PC-9 (cell line): ENCODE measurements at places on chromosomes 12 and 14.

DNA sequence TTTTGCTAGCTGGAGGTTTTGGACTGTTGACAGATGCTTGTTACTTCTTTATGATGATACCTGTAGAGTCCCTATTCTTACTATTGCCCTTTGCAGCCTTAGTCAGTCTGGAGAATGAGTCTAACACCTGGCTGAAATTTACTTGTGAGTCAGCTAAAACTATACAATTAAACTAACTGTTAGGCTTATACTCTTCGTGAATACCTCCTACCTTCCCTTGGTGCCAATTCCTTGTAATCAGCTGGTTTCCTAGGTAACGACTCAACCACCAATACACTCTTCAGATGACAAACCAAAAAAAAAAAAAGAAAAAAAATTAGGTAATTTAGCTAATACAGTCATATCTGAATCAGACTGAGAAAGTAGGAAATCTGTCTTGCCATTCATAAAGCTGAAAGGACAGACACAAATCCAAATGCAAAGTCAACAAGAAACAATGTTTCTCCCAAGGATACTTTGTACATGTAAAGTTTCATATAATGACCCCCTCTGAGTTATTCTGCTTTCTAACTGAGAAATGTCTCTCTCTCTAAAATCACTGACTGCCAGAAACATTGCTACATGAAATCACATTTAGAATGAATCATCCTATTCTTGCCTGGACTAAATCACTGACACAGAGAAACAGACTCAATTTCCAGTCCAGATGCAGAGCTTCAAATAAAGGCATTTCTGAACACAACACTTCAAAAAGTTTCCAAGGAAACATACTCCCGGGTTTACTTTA, 56.5 kb upstream of the CDKL1 start:
- H3K4me3 ChIP-seq: no peak overlapping the region
- no peaks in the 10 kb centered on the region for H3K27me3 ChIP-seq
- DNase-seq: no peak
- 0 out of 2 replicates have a peak overlapping the region, but pooled peaks have one; percentile 38 for H3K27ac ChIP-seq
- H3K36me3 ChIP-seq: peaks cover 43% of the 10 kb centered on the region
- H3K4me1 ChIP-seq: peaks cover 20% of the 10 kb centered on the region

- H3K4me3 ChIP-seq: no peak overlapping the region
- peak; percentile 25 for DNase-seq
- peaks cover 30% of the 10 kb centered on the region for H3K4me1 ChIP-seq
- H3K36me3 ChIP-seq: no peaks in the 10 kb centered on the region
- H3K27me3 ChIP-seq: no peaks in the 10 kb centered on the region
Measured at GRCh38 chr12:45572114-45572513, 157.4 kb upstream of the ARID2 start.

DNA sequence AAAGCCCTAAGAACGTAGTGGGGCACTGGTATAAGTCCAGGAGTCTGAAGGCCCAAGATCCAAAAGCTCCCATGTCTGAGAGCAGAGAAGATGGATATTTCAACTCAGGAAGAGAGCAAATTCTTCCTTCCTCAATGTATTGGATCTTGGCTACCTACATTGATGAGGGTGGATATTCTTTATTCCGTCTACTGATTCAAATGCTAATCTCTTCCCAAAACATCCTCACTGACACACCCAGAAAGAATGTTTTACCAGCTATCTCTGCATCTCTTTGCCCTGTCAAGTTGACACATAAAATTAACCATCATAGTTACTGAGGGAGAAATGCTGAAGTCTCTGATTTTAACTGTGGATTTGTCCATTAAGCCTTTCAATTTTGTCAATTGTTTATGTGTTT, 16.6 kb upstream of the ADGRD1 start:
- no peak overlapping the region for H3K27ac ChIP-seq
- H3K27me3 ChIP-seq: peaks cover 67% of the 10 kb centered on the region
- DNase-seq: no peak
- no peaks in the 10 kb centered on the region for H3K36me3 ChIP-seq

DNA sequence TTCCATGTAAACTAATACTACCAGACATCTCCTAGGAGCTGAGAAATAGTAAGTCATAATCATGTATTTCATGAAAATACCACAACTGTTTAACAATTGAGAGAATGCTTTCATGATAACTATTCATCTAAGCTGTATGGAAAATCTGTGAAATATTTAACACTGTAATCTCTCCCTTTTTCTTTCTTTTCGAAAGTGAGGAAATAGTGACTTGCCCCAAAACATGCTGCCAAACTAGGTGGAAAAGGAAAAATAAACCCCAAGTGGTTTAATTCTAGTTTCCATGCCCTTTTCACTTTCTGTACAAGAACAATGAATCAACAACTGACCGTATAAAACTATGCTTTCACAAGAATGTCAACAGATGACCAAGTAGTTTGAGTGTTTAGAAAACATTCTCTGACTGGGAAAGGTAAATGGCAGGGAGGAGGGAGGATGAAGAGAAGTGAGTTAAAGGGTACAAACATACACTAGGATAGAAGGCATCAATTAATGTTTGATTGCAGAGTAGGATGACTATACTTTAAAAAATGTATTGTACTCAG, 147.5 kb upstream of the AVPR1A start:
- no peaks in the 10 kb centered on the region for H3K27me3 ChIP-seq
- H3K4me3 ChIP-seq: no peak overlapping the region
- 0 out of 2 replicates have a peak, but pooled peaks cover 9% of the 10 kb centered on the region for H3K4me1 ChIP-seq
- DNase-seq: no peak
- no peaks in the 10 kb centered on the region for H3K36me3 ChIP-seq

DNA sequence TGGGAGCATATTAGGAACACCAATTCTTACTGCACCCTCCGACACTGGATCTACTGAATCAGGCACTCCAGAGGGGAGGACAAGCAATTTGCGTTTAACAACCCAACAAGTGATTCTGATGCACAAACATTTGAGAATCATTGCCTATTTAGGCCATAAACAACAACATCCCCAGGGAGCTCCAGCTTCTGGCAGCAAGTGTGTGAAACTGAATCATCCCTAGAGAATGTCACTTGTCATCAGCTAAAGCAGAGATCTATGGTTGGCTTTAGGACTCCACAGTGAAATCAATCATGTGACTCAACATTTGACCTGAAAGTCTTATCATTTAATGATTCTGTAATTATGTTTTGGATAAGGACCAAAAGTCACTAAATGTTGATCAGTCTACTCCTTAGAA, 505.0 kb upstream of the FLRT2 start:
- H3K4me1 ChIP-seq: no peaks in the 10 kb centered on the region
- H3K27ac ChIP-seq: no peak overlapping the region
- DNase-seq: no peak
- H3K4me3 ChIP-seq: no peak overlapping the region
- H3K27me3 ChIP-seq: no peaks in the 10 kb centered on the region

GRCh38 chr12:14219156-14219555, 146.3 kb upstream of the ATF7IP start:
- DNase-seq: no peak
- no peaks in the 10 kb centered on the region for H3K27me3 ChIP-seq
- peaks cover 11% of the 10 kb centered on the region for H3K4me1 ChIP-seq
- H3K4me3 ChIP-seq: no peak overlapping the region
- H3K27ac ChIP-seq: no peak overlapping the region

GRCh38 chr12:59452746-59453145, 143.1 kb upstream of the SLC16A7 start:
- DNase-seq: no peak
- no peaks in the 10 kb centered on the region for H3K27me3 ChIP-seq
- no peak overlapping the region for H3K4me3 ChIP-seq
- no peaks in the 10 kb centered on the region for H3K4me1 ChIP-seq

DNA sequence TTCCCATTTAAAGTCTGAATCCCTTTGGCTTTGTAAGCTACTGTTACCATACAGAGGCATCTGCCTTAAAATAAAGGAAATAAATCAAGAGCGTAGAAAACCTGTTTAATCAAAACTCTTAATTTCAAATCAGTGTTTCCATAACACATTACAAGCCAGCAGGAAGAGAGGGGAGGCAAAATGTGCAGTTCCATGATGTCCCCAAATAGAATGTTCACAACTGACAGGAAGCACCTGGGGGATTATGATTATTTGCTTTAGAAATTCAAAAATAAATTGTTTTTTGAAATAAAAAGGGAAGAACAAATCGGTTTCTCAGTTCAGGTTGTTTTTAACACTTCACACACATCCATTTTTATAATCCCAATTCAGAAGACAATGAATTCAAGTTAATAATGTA, 21.4 kb downstream of the SOCS2 start:
- H3K27me3 ChIP-seq: no peaks in the 10 kb centered on the region
- H3K36me3 ChIP-seq: no peaks in the 10 kb centered on the region
- H3K27ac ChIP-seq: no peak overlapping the region
- H3K4me3 ChIP-seq: no peak overlapping the region
